NCI-H460 (cell line): ENCODE measurements at places on chromosomes 5 and 9. TPM values are rescaled to one million over a fixed set of nuclear protein-coding genes. Genes with fewer than 3 reads are reported as not detected.

The AQP7 gene
- total RNA-seq: not detected in 2 replicates

The ITGA2 gene
- total RNA-seq: 5.0 and 5.5 TPM in 2 replicates

The GTF2H2 gene
- total RNA-seq: 98.4 and 98.5 TPM in 2 replicates

The OTP gene
- total RNA-seq: not detected in 2 replicates

The NPM1 gene
- total RNA-seq: 3,204 and 3,332 TPM in 2 replicates

- DNase-seq: no peak
Measured at GRCh38 chr9:5895782-5896181, 5.1 kb downstream of the MLANA start.

DNA sequence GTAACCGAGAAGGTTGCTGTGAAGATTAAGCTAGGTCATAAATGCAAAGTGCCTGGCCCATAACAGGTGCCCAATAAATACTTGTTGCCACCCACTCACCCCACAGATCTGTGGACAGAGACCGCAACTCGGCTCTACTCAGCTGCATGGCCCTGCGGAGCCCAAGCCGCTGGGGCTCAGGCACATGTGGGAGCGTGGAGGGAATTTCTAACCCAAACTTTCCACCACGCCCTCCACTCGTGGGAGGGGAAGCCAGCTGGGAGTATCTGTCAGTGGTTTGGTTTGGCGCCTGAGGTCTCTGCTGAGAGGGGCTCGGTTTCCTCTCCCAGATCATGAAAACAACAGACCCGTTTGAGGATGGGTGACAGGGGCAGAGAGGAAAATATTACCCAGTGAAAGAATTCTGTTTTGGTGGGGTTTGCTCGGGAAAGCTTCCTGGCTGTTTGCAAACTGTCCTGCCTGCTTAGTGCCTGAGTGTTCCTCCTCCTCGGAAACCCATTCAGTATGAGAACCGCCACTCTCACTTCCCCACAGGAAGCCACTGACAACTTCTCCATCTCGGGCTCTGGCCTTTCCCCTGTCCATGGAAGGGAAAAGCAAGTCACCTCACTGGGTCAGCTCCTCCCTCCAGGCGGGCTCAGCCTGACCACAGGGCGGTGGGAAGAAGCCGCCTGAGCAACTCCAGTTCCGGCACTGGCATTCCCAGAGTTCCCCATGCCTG is 60.1 kb downstream of the RGS3 start:
- DNase-seq: no peak

GRCh38 chr9:70883056-70883455 is 238.4 kb downstream of the TRPM3 start:
- DNase-seq: no peak

GRCh38 chr5:68845131-68845530 is 248.7 kb upstream of the SLC30A5 start:
- no peak for DNase-seq

DNA sequence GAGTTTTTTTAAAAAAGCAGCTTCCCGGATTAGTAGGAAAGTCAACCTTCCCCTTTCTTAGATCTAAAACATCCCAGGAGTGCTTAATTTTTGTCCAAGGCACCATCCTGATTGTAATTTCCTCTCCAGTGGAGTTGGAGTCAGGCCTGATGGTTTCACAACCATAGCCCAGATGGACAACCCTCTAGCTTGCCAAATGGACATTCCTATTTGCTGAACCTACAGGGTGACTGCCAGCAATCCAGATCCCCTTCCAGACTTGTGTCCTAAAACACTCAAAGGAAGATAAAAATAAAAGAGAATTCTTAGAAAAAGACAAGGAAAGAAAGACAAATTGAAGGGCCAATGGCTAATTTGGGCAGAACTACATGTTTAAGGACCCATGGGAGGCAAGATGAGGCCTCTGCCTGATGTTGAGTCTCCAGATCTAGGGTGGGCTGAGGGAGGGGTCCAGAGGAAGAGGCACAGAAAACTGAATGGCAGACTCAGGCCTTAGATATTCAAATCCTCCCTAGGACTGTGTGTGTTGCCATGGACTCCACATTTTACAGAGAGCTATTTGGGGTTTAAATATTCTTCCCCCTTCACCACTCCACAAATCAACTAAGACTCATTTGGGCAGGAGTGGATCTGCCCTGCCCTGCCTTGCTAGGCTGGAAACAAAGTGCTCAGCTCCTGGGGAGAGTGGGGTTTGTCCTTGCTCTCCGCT is 38.5 kb upstream of the SLC44A1 start:
- no peak for DNase-seq

DNA sequence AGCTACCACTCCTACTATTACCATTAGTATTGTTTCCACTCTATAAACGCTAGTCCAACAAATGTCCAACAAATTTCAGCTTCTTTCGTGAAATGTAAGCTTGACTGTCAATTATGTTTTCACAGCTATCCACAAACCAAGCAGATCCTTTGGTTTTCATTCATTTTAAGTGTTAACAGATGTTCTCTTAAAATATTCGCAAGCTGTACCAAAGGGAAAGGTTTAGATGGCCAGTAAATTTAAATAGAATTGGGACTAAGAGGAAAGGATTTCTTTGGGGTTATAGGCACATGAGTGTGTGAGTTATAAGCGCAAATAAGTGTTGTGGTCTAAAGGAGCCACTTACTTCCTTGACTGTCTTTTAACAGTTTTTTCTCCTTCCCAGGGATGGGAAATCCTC is 136.8 kb upstream of the ADRA1B start:
- DNase-seq: no peak

GRCh38 chr5:43573058-43573457 is 16.2 kb upstream of the PAIP1 start:
- DNase-seq: no peak

DNA sequence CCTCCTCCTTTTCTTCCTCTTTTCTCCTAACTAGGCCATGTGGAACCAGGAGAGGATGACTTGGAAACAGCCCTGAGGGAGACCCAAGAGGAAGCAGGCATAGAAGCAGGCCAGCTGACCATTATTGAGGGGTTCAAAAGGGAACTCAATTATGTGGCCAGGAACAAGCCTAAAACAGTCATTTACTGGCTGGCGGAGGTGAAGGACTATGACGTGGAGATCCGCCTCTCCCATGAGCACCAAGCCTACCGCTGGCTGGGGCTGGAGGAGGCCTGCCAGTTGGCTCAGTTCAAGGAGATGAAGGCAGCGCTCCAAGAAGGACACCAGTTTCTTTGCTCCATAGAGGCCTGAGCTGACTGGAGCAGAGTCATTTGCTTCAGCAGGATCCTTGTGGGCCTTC is 13.7 kb downstream of the NUDT2 start:
- DNase-seq: no peak

- no peak for DNase-seq
Measured at GRCh38 chr5:67378256-67378655, 181.7 kb upstream of the CD180 start.
